ENCODE measurements at places on chromosomes 7 and 10.
A peak's percentile ranks its signal among the peaks of the same experiment; 100 is the strongest.

DNA sequence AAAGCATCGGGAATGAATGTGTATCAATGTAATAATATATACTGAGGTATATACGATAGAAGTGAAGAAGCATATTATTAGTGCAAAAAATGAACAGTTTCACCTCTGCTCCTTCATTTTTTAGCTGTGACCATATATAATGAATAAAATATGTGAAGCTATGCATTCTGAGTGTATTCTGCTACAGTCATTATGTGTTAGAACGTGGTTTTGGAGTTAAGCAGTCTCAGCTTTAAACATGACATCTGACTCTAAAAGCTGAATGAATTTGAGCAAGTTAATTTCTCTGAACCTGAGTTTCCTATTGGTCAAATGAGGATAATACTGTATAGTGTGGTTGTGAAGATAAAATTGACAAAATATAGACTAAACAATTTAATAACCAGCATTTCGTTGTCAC, 358.1 kb downstream of the SUGCT start:
- DNase-seq = no peak

DNA sequence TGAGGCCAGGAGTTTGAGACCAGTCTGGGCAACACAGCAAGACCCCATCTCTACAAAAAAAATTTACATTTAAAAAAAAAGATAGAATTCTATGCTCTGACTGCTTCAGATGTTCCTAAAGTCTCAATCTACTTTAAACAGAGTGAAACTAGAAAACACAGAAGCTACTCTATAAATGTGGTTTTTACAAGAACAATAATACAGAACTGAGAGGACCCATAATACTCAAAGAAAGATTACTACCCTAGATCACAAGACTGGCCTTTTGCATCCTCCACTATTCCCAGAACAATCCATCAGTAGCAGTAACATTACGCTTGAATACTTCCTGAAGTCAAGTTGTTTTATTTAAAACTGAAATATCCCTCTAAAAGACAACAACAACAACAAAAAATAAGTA, 119.4 kb downstream of the ZFAND4 start:
- DNase-seq = no peak

DNA sequence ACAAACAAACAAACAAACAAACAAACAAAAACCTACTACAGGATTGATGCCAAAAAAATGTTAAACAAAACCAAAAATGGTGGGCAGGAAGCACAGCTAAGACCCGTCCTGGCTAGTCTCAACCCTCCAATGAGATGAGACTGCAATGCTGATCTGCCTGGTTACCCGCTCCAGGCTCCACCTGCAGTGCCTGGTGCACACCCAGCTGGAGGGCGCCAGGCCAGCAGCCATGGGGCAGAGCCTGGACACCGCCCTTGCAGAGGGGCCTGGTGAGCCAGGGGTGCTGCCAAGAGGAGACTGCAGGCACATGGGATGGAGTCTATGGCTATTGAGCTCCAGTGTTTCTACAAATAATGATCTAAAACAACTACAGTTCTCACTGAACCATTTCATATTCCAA, 107.0 kb downstream of the LARP4B start:
- DNase-seq = no peak

DNA sequence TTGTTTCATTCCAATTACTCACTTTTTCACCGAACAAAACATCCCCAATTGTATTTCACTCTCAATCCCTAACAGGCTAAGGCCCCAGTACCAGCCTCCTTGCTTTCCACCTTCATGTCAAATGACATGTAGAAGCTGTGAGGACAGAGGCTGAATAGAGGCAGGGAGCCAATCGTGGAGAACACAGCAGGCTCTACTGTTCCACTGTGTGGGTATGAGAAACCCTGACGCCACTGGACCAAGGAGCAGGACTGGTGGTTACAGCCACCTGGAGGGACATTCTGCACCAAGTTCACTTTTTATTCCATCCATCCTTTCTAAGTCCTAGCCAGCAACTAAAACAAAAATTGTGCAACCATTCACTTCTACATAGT, 502.8 kb downstream of the SORCS1 start:
- DNase-seq = no peak

GRCh38 chr10:128867210-128867609, 599.8 kb upstream of the MGMT start:
- no peak for DNase-seq

DNA sequence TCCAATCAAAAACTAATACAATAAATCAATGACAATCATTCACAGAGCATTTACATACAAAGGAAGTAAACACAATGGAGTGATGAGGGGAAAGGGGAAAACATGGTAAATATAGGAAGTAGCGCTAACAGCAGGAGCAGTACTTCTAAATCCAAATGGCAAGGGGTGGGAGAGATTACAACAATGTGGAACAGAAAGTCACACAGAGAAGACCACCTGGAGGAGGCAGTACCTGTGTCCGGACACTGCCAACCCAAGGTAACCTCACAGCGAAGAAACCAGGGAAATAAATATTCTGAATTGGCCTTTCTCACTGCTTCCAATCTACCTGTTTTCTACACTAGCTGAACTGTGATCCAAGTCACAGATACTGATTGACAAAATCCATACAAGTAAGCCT, 58.2 kb downstream of the ABI1 start:
- DNase-seq = no peak

GRCh38 chr10:3850999-3851937, 66.3 kb upstream of the KLF6 start:
- no peak for DNase-seq

DNA sequence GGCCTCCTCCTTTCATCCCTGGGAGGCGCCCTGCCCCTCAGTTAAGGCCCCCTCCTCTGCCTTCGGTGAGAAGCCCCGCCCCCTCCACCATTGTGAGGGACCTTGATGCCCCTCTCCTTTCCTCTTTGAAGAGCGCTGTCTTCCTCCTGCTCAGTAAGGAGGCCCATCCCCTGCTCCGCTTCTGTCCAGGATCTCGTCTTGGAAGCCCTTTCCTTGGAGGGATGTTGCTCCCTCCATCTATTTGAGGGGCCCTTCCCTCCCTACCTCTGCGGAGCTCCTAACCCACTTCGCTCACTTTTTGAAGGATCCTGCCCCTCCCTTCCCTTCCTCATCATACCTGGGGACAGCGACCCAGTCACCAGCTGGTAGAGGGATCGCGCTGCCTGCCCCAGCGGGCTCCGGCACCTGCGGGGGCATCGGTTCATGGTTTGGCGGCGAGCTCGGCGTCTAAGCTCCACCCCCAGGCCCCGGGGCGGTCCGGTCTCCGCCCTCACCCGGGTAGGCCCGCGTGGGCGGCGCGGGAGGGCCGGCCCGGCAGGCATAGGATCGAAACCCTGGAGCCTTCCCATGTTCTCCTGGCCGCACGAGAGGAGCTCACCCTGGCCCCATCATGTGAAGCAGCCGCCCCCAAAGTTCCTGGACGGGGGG, 4.1 kb downstream of the KCNIP2 start:
- peak; percentile 47 for DNase-seq

DNA sequence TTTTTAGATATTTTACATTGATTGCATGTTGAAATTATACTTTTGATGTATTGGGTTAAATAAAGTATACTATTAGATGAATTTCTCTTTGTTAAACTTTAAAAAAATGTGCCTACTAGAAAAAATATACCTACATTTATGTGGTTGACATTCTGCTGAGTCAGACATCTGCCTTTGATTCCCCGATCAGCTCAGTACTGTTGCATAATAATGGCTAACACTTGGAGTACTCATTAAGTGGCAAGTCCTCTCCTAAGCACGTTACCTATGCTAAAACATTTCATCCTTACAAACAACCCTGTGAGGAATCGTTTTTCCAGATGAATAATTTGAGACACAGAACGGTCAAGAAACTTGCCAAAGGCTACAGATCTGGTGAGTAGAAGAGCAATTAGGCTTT, 14.0 kb upstream of the SEM1 start:
- no peak for DNase-seq

DNA sequence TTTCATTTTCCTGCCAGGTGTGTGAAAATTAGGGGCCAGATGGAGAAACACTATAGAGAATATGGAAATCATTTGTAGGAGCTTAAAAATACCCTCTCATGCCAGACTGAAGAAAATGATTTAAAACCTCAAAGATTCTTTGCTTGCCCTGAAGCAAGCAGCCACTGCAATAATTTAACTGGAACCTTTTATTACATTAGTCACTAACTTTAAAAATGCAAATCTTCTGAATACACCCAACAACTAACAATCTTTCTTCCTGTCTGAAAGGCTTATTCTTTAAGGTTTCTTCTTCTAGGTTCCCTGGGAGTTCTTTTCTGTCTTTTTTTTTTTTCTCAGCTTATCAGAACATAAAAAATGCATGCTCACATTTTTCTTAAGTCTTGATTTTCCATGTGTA, 238.5 kb upstream of the KMT2E start:
- DNase-seq = no peak

- no peak for DNase-seq
Measured at GRCh38 chr7:24478137-24478655, 95.1 kb upstream of the PALS2 start.

GRCh38 chr10:133101416-133101810, 13.7 kb downstream of the ADGRA1 start:
- no peak for DNase-seq

DNA sequence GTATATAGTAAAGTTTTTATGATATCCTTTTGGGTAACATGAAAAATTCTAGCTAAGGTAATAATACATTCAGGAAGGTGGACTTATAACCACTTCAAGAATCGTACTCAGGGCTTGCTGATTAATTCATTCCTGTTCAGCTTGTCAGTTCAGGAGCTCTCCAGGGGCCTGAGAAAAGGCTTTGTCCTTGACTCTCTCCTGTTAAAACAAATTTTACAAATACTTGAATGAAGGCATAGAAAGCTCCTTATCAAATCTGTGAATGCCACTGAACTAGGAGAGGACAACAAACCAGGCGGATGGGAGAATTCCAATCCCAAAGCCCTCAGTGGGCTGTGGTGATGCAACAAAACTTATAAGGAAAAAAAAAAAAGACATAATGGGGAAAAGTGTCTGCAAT, 354.5 kb upstream of the ZMIZ1 start:
- no peak for DNase-seq

- DNase-seq = no peak
Measured at GRCh38 chr7:30950197-30950596, 13.6 kb upstream of the GHRHR start.

DNA sequence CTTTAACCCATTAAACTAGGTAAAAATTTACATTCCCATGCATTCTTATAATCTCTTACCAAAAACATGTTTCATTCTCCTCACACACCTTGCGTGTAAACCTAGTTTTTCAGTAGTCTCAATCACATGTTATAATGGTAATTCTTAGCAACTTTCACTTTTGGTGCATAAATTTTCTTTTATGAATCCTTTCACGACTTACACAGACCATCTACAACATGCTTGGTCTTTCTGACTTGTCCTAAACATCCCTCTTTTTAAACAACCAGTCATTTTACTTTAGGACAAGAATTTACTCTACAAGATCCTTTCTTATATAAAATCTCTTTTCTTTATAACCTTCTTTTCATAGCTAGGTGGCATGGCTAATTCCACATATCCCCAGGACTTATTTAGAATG, 25.8 kb downstream of the FBXL13 start:
- no peak for DNase-seq

DNA sequence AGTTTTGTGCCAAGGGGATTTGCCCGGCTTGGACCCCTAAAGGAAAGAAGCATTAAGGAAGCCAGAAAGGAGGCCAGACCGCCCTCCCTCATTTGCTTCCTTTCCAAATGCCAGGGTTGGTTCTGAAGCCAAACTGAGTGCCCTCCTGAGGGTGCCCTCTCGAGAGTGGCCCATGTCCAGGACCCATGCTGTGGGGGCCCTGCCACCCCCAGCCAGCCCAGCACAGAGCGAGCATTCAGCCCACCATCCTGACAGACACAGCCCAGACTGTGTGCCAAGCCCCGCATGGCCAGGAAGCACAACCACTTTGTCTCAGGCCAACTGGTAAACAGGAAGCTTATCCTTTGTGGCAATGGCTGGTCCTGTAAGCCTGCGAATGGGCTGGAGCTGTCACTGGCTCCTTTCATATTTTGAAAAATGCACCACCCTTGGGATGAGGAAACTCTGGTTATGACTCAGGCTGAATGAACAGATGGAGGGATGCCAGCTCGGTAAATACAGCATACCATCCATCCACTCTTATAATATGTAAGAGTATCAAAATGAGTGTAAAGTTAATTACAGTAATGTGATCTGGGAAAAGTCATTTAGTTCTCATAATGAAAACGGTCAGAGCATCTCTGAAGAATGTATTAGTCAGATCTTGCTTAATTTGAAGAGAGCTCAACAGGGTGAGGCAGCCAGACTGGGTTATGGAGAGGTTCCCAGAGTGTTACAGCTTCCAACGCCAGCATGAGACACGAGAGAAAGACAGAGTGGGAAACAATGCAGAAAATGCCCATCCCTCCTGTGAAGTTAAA, 65.0 kb downstream of the STK17A start:
- no peak for DNase-seq

GRCh38 chr7:46201961-46202360, 280.9 kb upstream of the IGFBP3 start:
- no peak for DNase-seq

- DNase-seq = no peak
Measured at GRCh38 chr10:11638055-11638698, 26.7 kb upstream of the USP6NL start.

- DNase-seq = no peak
Measured at GRCh38 chr10:107496594-107496993, 332.1 kb upstream of the SORCS1 start.

GRCh38 chr7:57398548-57398947, 51.4 kb upstream of the ZNF716 start:
- DNase-seq = no peak

All from activated T-helper 1 cell treated with Interleukin-2 at 50 U/mL for 16 hours (primary cell).